GM12891 (cell line): ENCODE measurements at places on chromosomes 6 and 20.

- no peak for DNase-seq
Measured at GRCh38 chr6:49923826-49924225, 40.1 kb downstream of the DEFB114 start.

DNA sequence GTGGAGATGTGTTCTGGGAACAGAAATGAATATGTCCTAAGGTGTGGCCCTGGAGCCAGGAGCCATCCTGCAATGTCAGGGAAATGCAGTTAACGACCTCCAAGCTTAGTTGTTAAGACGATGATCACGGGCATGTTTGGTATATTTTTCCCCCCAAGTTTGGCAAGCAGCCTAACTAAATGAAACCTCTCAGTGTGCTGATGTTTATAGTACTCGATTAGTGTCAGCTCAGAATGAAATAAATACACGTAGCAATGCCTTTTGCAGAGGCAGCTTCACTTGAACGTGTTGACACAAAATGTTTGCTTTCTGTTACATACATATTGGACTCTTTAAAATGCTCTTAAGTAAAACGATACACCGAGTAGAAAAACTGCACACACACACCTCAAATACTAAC, 76.2 kb upstream of the OLIG3 start:
- DNase-seq, result no peak

DNA sequence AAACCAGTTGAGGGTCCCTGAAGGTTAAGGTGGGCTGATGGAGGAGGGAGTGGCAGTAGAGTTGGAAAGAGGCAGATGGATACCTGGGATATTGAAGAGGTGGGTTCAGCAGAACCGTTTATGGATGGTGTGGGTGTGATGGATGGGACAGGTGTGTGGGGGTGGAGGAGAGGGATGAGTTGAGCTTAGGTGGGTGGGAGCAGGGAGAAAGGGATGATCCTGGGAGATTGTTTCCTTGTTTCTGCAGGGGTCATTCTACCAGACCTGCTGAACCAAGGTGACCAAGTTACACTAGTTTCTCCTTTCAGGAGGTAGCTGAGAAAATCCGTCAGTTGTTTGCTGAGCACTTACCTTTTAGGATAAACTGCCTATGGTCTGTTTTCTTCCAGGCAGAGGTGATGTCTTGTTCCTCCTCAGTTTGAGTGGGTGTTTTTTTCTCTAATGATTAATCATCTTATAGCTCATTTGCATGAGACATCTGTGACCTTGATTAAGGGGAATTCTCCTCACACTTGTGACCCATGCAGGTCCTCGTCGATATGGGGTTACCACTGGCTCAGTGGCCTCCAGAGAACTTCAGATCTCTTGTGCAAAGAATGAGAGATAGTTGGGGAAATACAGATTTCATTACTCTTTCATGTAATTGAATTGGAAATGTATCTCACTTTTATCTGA, 53.0 kb downstream of the FARS2 start:
- DNase-seq, result no peak

DNA sequence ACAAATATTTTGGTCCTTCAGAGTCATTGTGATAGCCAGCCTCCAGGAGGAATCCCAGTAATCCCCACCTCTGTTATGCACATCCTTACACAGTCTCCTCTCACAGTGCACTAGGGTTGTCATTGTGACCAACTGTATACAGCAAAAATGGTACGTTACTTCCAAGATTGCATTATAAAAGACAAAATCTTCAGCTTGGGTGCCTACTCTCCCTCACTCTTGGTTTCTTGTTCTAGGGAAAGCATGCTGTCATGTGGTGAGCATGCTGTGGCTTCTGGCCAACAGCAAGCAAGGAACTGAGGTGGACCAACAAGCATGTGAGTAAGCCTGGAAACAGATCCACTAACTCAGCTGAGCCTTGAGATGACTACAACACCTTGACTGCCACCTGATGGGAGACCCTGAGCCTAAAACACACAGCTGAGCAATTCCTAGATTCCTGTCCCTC, 130.1 kb upstream of the DST start:
- DNase-seq, result no peak

DNA sequence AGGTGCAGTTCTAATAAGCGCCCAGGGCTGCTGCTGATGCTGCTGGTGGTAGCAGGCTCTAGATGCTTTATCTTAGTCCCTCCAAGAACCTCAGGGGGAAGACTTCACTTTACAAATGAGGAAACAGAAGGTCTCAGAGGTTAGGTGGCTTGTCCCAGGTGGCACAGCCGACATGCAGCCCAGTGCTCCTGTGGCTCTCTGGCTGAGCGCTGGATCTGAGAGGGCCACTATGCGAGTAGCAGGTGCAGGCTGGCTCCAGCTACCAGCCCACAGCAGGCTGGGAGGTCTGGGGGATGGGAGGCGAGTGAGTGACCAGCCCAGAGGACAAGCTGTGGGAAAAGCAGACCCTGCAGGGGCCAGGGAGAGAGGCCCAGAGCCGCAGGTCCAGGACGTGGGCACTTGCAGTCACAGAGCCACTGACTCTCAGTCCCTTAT, 90.9 kb downstream of the PRND start:
- DNase-seq, result no peak

DNA sequence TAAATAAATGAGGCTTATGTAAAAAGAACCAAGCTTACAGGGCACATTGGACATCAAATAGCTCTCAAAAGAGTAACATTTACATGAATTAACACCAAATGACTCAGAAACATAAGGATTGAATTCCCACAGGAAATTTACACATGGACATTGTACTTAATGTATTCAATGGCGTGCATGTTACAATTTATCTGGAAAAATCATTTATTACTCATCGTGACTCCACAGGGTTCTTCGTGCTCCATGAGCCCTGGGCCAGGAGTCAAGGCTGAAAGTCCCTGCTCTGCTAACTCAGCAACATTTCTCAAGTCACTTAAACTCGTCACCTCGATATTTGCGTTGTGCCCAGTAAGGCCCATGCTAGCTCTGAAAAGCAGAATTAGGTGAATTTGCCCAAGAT, 158.5 kb downstream of the PHACTR1 start:
- DNase-seq, result no peak
